GF-D8 (cell line): ENCODE measurements at places on chromosomes 12 and 14.

- DNase-seq = no peak
These were observed 209.2 kb downstream of the ZFP36L1 start for GRCh38 chr14:68583548-68584280.

GRCh38 chr12:92928421-92928961 is 604 bp downstream of the EEA1 start:
- no peak for DNase-seq

- no peak for DNase-seq
These were observed 880.3 kb upstream of the MGAT4C start for GRCh38 chr12:87136330-87136976.

DNA sequence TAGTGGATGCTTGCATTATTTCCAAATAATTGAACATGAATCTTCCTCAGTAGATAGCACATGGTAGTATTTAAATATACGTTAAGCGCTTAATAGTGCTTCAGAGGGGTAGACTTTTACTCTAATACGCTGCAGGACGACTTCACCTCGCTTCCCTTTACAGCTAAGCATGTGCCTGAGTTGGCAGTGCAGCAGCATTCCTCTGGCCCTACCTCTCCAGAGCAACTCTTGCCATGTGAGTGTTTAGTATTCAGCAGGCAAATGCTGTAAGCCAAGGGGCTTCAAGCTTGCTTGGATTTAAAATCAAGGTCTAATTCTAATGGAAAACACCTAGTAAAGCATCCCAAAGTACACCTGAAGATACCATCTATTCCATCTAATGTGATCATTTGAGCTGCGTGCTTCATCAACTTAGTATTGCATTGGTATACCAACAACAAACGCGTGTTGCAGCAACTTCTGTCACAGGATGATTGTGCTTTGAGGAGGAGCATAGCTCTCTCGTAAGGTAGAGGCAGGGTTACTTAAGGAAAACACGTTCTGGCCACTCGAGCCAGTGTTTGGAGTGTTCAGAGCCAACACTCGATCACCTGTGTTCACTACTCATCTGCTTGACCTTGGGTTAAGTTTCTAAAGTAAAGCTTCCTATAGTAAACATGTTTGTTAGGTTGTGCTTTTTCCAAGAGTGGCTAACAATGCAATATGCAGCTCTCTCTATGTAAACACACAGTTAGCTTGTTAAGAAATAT is 60.6 kb downstream of the PIWIL1 start:
- DNase-seq = no peak
